ENCODE measurements at places on chromosomes 3 and 15.

- DNase-seq: no peak
These were observed 59.7 kb downstream of the RLBP1 start for GRCh38 chr15:89161666-89162065.

GRCh38 chr3:191961529-191961928 is 500.6 kb downstream of the PYDC2 start:
- no peak for DNase-seq

GRCh38 chr3:190684776-190685175 is 170.9 kb downstream of the IL1RAP start:
- no peak for DNase-seq

DNA sequence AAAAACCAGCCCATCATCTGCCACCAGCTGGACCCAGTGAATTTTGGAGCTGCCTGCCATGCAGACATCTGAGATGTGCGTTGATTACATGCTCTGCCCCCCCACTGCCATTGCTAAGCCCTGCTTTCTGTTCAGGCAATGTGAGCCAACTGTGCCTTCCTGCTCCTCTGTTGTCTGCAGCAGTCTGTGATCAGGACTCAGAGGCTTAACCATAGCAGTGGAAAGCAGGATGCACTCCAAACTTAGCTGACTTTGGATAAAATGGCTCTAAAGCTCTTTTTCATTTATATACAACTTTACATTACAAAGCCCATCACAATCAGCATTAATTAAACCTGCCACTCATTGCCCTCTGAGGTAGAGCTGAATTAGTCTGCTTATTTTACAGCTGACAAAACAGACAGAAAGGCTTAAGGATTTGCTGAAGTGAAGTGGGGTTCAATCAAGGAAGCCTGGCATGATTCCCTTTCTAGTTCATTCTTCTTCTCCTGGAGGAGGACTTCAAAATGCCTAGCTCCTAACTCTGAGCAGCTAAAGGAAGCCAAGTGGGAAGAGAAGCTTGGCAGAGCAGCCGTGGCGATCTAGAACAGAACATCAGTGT is 15.7 kb upstream of the RPS27L start:
- DNase-seq: no peak

- no peak for DNase-seq
These were observed 312.7 kb downstream of the MFSD1 start for GRCh38 chr3:159114582-159114981.

GRCh38 chr3:46361408-46362283 is 7.7 kb downstream of the CCR2 start:
- no peak for DNase-seq

DNA sequence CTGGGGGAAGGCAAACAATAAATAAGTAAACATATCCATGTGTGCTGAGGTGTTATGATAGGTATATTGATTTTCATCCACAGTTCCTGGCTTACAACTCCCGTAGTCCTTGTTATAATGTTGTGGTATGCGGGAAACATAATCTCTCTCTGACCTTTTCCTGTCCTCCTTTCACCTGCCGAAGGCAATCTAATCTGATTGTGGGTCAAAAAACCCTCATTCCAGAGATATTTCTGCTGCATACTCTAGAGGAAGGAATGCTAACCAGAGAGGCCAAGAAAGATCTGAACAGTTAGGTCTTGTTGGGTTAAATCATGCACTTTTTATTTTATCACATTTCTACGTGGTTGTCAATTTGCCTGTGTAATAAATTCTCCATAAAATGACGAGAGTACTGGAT is 383.6 kb upstream of the SEMA6D start:
- DNase-seq: no peak

- DNase-seq: no peak
These were observed 183.3 kb downstream of the NR1D2 start for GRCh38 chr3:24128199-24129005.

DNA sequence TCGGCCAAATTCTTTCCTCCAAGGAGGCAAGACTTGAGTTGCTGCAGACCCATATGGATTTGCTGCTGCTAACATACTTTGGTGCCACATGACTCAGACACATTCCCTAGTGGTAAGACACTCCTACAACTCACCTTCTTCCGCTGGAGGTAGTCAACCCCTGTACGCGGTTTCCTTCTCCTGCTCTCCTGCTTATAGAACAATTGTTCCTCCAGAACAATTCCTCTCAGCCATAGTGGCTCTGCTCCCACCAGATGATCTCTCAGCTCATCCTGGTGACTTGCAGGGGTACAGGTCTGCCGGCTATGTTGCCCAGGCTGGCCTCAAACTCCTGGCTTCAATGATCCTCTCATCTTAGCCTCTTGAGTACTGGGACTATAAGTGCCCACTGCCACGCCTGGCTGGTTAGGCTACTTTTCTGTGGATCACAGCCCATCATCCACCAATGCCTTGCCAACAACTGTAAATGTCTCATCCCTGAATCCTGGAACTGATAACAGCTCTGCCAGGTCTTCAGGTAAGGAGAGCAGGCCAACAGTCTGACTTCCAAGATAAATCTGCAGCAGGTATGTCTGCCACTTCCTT is 2.4 kb upstream of the CXCR6 start:
- DNase-seq: no peak

DNA sequence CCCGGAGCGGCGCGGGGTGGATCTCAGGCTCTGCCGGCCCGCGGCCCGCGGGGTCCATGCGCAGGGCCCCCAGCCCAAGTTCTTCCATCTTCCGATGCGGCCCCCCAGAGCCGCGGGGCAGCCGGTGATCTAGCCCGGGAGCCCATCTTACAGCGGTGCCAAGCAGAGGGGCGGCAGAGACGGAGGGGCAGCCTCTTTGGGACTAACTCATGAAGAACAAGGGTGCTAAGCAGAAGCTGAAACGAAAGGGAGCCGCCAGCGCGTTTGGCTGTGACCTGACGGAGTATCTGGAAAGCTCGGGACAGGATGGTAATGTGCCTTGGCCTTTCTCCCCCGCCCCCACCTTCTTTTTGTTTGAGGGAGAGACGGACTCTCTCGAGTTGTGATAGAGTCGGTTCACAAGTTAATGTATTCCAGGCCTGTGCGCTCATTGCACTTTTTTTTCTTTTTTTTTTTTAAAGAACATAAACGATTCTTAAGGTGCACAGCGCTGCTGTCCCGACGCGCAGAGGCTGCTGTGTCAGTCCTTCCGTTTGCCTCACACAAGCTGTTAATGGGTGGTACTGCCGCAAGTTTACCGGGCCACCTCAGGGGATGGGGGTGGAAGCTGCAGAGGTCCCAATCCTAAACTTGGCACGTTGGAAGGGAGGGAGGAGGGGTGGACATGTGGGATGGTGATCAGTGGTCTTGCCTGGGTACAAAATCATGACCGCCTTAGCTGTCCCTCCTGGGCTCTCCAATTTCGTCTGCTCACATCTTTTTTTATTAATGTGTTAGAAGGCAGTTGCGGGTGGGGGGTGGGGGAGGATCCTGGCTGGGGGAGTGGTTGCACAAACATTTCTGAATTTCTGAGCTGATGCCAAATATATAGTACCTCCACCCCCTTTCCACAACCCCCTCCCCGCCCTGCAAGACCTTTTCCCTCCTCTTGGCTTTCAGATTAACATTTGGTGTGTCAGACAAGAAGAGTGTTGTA is 801 bp downstream of the ARHGAP31 start:
- no peak for DNase-seq

- no peak for DNase-seq
These were observed 11.7 kb upstream of the MAP1A start for GRCh38 chr15:43505738-43506137.

DNA sequence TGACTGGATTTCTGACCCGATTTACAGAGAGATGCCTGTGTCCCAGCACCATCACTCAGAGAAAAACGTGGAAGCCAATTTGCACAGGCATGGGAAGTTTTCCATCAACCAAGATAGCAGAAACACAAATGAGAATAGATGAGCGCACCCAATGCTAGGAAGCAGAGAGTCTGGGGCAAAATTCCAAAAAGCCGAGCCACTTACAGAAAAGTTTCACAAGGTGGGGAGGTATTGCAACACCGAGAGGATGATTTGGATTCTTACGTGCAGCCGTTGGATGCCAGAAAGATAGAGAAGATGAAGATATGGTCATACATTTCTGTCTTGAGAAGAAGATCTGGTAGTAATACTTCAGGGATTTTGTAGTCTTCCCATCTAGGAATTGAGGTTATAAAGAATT is 57.4 kb downstream of the UNC13C start:
- no peak for DNase-seq

GRCh38 chr15:26083457-26083856 is 220.3 kb upstream of the ATP10A start:
- DNase-seq: no peak

- DNase-seq: no peak
These were observed 20.7 kb downstream of the CLDN1 start for GRCh38 chr3:190301591-190301990.

- DNase-seq: no peak
These were observed 17.9 kb upstream of the CDCP1 start for GRCh38 chr3:45164056-45164455.

GRCh38 chr3:157127831-157128767 is 31.8 kb downstream of the CCNL1 start:
- DNase-seq: peak; percentile 37

- no peak for DNase-seq
These were observed 30.3 kb downstream of the SUCLG2 start for GRCh38 chr3:67624078-67624477.

- DNase-seq: no peak
These were observed 97.2 kb downstream of the MESD start for GRCh38 chr15:80892414-80892813.

DNA sequence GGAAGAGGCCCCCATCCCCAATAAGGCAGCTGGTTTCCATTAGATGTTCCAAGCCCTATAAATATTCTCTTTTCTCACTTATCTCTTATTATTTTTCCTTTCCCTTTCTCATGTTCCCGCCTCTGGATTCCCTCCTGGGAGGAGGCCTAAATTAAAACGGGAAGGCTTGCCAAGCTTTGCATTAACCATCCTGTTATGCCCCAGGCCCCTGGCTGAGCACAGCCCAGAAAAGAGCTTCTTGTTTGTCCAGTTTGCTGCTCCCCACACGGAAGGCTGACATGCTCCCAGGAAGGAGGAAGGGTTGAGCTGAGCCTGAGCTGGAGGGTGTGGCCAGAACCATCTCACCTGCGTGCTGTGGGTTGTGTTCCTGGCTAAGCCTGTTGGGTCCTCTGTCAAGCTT is 63.1 kb upstream of the BOC start:
- DNase-seq: peak; percentile 24

DNA sequence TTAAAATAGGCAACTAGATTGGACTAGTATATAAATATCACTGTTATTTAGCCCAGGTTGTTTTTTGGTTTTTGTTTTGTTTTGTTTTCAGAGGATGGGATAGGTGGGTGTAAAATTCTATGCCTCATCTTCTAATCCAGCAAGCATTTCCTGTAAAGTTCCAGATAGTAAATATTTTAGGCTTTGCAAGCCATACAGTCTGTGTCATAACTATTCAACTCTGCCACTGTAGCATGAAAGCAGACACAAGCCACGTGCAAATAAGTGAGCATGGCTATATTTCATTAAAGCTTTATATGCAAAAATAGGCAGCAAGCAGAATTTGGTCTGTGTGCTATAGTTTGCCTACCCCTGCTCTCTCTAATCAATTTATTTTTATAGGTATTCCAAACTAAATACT is 657.3 kb upstream of the TGFBR2 start:
- no peak for DNase-seq

- no peak for DNase-seq
These were observed 351.8 kb downstream of the OTOL1 start for GRCh38 chr3:161848376-161848775.

- no peak for DNase-seq
These were observed 210.1 kb upstream of the CD96 start for GRCh38 chr3:111331912-111332311.

GRCh38 chr3:7947930-7948329 is 553.7 kb upstream of the LMCD1 start:
- DNase-seq: no peak

DNA sequence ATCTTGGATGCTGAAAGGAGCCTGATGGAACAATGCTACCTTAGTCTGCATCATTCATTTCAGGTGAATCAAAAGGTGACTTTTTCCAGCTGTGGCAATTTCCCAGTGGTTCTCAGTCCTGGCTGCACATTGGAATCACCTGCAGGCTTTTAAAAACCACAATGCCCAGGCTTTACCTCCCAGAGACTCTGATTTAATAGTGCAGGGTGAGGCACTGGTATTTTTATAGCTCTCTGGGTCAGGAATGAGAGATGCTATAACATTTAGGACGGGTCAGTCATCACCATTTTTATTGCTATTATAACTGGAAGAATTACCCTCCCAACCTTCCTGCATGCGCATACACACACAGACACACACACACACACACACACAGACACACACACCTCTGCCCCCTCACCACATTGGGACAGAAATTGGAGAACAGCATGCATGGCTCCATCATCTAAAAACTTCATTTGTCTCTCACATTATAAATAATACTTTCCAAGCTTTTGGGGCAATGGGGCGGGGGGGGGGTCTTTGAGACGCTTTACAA is 41.1 kb downstream of the LARP6 start:
- DNase-seq: no peak

DNA sequence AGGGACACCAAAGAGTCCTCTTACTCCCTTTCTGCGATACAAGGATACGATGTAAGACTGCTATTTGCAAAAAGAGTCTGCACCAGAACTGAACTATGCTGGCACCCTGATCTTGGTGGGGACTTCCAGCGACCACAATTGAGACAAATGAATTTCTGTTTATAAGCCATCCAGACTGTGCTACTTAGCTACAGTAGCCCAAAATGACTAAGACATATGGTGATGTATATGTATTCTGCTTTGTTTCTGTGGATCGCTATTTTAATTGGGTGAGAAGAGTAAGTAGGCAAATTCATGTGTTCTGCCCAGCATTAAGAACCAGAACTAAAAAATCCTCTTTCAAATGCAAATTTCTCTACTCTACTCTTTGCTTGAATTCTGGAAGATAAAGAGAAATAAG is 720.9 kb downstream of the DIPK2A start:
- no peak for DNase-seq

GRCh38 chr15:75452364-75452864 is 924 bp upstream of the SIN3A start:
- DNase-seq: peak; percentile 39

GRCh38 chr15:23052522-23052921 is 13.2 kb upstream of the TUBGCP5 start:
- DNase-seq: no peak

DNA sequence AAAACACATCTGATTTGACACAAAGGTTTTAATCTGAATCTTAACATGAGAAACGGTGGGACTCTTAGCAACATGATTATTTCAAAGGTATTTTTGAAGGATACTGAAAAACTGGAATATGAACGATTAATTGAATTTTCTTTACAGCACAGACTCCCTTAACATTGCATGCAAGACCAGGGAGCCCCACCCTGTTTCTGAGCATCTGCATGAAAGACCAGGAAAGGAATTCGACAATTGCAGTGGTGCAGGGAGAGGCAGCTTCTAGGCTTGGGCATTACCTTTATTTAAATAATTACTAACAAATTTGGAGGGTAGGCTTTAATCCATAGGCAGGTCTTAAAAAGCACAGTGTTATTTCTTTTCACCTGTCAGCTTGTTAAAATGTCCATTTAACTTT is 240.6 kb upstream of the TOPAZ1 start:
- no peak for DNase-seq

- no peak for DNase-seq
These were observed 269.5 kb downstream of the ZBTB20 start for GRCh38 chr3:114877378-114878113.

GRCh38 chr3:185825639-185826481 is 1.0 kb upstream of the IGF2BP2 start:
- DNase-seq: peak; percentile 54

GRCh38 chr3:155367506-155367905 is 74.0 kb upstream of the STRIT1 start:
- no peak for DNase-seq

Measured in NCI-H510A (cell line).